GM12878 (cell line): ENCODE measurements at places on chromosomes 2 and 18.

GRCh38 chr2:108806371-108807113 is 20.0 kb downstream of the CCDC138 start:
- DNase-seq, result no peak

- no peak for DNase-seq
Measured at GRCh38 chr2:236633219-236633570, 63.6 kb downstream of the ACKR3 start.

- no peak for DNase-seq
Measured at GRCh38 chr18:49997558-49997957, 184.2 kb upstream of the ACAA2 start.

GRCh38 chr2:102514061-102514785 is 41.2 kb downstream of the SLC9A4 start:
- no peak for DNase-seq

DNA sequence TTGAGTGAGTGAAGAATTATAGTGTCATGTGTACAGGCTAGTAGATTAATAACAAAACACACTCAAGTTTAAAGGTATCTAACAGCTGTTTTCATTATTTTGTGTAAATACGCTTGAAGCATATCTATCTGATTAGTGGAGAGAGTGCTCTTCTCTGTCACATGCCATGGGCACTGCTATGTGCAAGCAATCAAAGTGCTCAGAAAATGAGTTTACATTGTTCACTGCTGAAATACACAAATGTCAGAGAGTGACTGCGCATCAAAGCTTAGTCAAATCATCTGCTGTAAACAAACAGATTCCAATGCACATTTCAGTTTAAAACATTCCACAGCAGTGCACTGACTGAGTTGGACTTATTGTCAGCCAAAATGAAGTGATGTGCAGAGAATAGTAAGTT is 423.4 kb downstream of the ZEB2 start:
- no peak for DNase-seq

DNA sequence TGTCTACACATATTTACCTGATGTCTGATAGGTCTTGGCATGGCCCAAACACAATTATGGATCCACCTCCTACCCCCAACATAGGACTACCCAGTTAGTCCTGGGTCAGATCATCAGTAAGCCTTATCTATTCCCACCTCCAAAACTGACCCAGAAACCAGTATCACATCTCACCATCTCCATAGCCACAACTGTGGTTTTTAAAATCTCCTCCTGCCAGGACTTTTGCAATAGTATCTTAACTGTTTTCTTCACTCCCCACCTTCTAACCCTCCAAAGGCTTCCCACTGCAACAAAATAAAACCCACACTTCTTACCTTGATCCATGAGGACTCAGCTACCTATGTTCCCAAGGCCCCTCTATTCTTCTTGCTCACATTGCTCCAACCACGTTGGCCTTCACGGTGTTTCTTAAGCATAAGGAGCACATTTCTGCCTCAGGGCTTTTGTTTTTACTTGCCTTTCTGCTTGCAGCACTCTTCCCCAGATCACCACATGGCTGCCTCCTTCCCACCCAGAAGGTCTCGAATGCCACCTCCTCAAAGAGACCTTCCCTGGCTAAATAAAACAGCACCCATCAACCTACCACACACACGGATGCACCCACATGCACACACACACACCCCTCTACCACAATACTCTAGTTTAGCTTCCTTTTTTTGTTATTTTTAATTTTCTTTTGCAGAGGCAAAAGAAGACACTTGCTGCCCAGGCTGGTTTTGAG is 125.9 kb upstream of the SLC1A4 start:
- no peak for DNase-seq

GRCh38 chr2:172427256-172427989 is at the start of gene ITGA6:
Gene ITGA6 (plus strand): TSS chr2:172427586.
- no peak for DNase-seq

- DNase-seq, result peak; percentile 57
Measured at GRCh38 chr2:43569921-43570320, 25.9 kb downstream of the THADA start.

DNA sequence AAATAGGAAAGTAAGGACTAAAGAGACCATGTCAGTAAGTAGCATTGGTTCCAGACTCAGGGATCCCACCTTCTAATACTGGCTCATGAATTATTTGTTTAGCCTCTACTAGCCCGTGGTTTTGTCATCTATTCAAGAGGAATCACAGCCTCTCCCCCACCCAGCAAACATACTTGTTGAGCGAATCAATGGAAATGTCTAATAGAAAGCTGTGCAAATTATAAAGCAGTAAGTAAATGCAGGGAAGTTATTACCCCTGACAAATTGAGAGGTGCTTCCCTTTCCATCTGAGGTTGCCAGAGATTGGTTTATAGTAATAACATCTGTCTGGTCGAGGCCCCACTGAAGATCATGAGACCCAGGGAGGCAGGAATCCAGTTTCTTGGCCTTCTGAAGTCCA is 219.3 kb upstream of the OSR1 start:
- DNase-seq, result no peak

- DNase-seq, result no peak
Measured at GRCh38 chr2:207950063-207950760, 75.1 kb downstream of the PLEKHM3 start.

- DNase-seq, result no peak
Measured at GRCh38 chr18:21479721-21480120, 120.8 kb downstream of the ESCO1 start.

GRCh38 chr2:68740400-68740914 is 5.8 kb downstream of the ARHGAP25 start:
- no peak for DNase-seq
